Fibroblast of upper back skin (primary cell): ENCODE measurements at places on chromosomes 11 and 22.

- DNase-seq = peak; percentile 29
Measured at GRCh38 chr11:31437742-31438435, 68.2 kb downstream of the DNAJC24 start.

- DNase-seq = peak; percentile 7
Measured at GRCh38 chr11:111204211-111204610, 41.3 kb upstream of the POU2AF2 start.

- DNase-seq = no peak
Measured at GRCh38 chr22:34429314-34429713, 509.0 kb upstream of the LARGE1 start.

GRCh38 chr11:20161923-20162744 is 1.9 kb upstream of the DBX1 start:
- no peak for DNase-seq

- peak; percentile 46 for DNase-seq
Measured at GRCh38 chr11:134120921-134121526, 52.2 kb downstream of the JAM3 start.

DNA sequence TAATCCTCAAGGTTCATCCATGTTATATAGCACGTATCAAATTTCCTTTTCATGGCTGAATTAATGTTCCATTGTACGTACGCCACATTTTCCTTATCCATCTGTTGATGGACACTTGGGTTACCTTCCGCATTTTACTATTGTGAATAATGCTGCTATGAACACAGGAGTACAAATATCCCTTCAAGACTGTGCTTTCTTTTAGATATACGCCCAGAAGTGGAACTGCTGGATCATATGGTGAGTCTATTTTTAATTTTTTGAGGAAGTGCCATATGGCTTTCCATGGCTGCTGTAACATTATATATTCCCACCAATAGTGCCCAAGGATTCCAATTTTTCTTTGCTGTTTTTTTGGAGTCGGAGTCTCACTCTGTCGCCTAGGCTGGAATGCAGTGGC is 6.0 kb downstream of the MRPL40 start:
- DNase-seq = no peak

- DNase-seq = peak; percentile 24
Measured at GRCh38 chr11:122229481-122230384, 113.7 kb upstream of the BLID start.

- DNase-seq = no peak
Measured at GRCh38 chr11:11346303-11346702, 6.7 kb downstream of the CSNK2A3 start.

GRCh38 chr22:27075891-27076290 is 418.5 kb downstream of the MIAT start:
- no peak for DNase-seq

DNA sequence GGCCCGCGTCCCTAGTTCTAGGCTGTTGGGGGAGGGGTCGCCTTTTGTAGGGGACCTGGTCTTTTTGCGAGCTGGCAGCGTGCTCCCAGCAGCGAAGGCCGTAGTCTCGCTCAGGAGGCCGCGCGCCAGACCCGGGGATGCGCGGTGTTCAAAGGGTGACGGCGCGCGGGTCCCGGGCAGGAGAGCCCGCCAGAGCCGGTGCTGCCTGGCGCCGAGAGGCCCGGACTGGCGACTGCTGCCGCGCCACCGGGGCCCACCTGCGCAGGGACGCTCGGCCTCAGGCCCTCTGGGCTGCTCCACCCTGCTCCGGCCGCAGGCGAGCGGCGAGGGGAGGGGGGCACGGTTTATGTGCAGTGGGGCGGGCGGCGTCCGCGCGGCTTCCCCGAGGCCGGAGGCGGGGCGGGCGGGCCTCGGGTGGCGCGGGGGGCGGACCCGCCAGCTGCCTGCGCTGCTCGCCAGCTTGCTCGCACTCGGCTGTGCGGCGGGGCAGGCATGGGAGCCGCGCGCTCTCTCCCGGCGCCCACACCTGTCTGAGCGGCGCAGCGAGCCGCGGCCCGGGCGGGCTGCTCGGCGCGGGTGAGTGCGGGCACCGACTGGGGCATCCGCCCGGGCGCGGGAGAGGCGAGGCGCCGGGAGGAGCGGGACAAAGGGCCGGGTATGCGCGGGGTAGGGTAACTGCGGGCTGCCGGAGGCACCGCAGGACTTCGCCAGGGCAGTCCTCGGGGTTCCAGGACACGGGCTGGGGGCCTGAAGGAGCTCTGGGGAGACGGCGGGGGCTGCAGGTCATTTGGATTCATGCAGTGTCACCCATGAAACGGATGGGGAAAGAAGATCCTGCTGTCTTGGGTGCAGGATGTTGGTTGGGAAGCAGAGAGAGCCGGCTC is at the start of gene PRSS23:
Gene PRSS23, plus strand, starts transcription at position 467 of the 884 bp plus-strand sequence. CDS start 7,102 bp downstream, outside the sequence.
- peak; percentile 57 for DNase-seq

- DNase-seq = no peak
Measured at GRCh38 chr11:115965767-115966504, 461.7 kb upstream of the CADM1 start.

GRCh38 chr11:58919980-58920379 is 19.3 kb upstream of the GLYATL1 start:
- DNase-seq = no peak
